ENCODE measurements at places on chromosomes 12 and 14. TPM values are rescaled to one million over a fixed set of nuclear protein-coding genes. Genes with fewer than 3 reads are reported as not detected.

GRCh38 chr12:104010606-104011169, 39.3 kb downstream of the GLT8D2 start:
- DNase-seq, result no peak
- H3K4me3 ChIP-seq, result no peak overlapping the region
- H3K36me3 ChIP-seq, result peaks cover 9% of the 10 kb centered on the region
- no peak overlapping the region for H3K27ac ChIP-seq

GRCh38 chr14:72738161-72738611, 155.7 kb downstream of the DPF3 start:
- H3K27ac ChIP-seq, result no peak overlapping the region
- no peaks in the 10 kb centered on the region for H3K36me3 ChIP-seq
- H3K4me3 ChIP-seq, result no peak overlapping the region
- no peaks in the 10 kb centered on the region for H3K4me1 ChIP-seq

- H3K36me3 ChIP-seq, result peaks cover 11% of the 10 kb centered on the region
- H3K27ac ChIP-seq, result no peak overlapping the region
- no peak for DNase-seq
- no peak overlapping the region for H3K4me3 ChIP-seq
- peaks cover 24% of the 10 kb centered on the region for H3K4me1 ChIP-seq
These were observed 33.0 kb downstream of the FOXN3 start for GRCh38 chr14:89384023-89384422.

DNA sequence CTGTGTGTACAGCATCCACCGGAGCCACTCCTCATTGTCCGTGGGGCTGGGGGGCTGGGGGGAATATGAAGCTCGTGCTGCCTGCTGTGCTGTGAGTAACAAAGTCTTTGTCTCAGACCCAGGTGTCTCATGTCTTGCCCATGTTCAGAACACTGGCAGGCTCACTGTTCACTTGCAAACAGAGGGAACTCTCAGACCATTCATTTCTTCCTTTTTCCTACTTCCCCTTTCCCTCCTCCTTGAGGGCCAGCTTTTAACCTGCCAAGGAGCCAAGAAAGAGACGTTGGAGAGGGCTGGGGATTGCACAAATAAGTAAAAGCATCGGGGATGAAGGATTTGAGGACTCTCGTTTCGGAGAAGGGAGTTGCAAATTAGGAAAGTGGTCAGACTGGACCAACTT, 21.6 kb downstream of the GPR132 start:
- no peak overlapping the region for H3K4me3 ChIP-seq
- H3K36me3 ChIP-seq, result no peaks in the 10 kb centered on the region
- no peak for DNase-seq
- H3K27ac ChIP-seq, result no peak overlapping the region
- peaks cover 7% of the 10 kb centered on the region for H3K4me1 ChIP-seq
- H3K27me3 ChIP-seq, result peaks cover 12% of the 10 kb centered on the region

GRCh38 chr12:117155278-117156060, 34.8 kb downstream of the FBXO21 start:
- peaks cover 9% of the 10 kb centered on the region for H3K4me1 ChIP-seq
- H3K4me3 ChIP-seq, result no peak overlapping the region
- peak; percentile 38 for DNase-seq
- H3K27ac ChIP-seq, result no peak overlapping the region

DNA sequence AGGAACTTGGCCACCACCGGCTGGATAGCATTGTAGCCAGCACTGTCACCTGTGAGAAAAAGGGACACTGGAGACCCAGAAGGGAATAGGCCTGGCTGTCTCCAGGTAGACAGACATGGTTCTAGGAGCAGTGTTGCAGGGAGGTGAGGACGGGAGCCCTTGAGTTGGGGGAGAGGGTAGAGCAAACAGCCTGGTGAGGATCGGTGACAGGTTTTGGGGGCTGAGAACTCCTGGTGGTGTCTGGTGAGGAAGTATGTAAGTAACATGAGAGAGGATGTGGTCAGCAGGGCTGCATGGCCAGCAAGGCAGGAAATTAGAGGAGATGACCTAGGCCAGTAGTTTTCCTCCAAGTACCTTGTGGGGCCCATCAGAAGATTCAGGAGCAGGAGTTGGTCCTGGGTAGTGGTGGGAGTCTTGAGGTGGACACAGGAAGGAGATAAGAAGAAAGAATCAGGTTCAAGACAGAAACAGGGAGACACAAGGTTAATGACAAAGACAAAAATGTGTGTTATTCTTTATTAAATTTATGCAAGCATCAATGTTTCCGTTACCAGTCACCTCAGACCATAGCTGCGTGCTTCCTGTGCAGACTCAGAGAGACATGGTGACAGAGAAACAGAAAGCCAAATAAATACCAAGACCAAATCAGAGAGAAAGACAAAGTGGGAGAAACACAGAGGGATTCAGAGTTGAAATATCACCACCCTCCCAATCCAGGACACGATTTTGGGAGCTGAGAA, at the start of gene ARHGAP9:
ARHGAP9 (minus strand) TSS at position 491 of the 740 bp plus-strand sequence; CDS start at position 31, 460 bp downstream.
- no peaks in the 10 kb centered on the region for H3K36me3 ChIP-seq
- peaks cover 1% of the 10 kb centered on the region for H3K4me1 ChIP-seq
- H3K27me3 ChIP-seq, result peaks cover 81% of the 10 kb centered on the region
- H3K27ac ChIP-seq, result no peak within 1 kb of the TSS

GRCh38 chr12:57085999-57086492, 2.9 kb upstream of the NAB2 start:
- H3K27me3 ChIP-seq, result no peaks in the 10 kb centered on the region
- DNase-seq, result no peak
- peaks cover 49% of the 10 kb centered on the region for H3K4me1 ChIP-seq
- peaks cover 2% of the 10 kb centered on the region for H3K36me3 ChIP-seq
- peak overlapping the region; percentile 90 for H3K4me3 ChIP-seq

DNA sequence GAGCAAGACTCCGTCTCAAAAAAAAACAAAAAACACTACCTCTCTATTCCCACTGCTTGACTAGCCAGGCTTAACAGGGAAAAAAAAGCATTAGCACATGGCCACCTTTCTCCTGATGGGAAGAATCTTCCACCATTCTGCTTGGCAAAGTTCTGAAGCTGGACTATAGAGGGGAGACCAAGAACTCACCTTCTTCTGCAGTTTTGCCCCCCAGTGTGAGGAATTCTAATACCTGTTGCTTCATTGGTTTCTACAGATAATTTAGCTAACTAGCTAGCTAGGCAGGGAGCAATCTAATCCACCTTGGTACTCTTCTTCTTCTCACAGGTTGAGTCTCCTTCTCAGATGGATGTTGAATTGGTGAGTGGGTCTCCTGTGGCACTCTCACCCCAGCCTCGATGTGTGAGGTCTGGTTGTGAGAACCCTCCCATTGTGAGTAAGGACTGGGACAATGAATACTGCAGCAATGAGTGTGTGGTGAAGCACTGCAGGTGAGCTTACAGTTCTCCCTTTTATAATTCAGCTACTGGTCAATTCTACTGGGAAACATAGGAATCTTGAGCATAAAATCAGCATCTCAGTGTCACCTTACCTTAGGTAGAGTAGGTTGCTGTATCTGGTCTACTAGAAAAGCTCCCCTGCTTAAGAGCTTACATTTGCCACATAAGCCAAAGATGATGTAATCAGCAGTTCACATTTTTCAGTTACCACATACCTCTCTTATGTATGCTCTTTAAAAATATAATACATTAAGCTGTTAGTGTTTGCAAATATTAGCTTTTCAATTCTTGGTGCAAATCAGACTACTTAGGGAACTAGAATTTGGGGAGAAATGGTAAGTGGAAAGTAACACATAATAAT, 16.0 kb downstream of the METTL3 start:
- H3K27me3 ChIP-seq, result no peaks in the 10 kb centered on the region
- H3K27ac ChIP-seq, result no peak overlapping the region
- peaks cover 19% of the 10 kb centered on the region for H3K36me3 ChIP-seq
- DNase-seq, result no peak
- peaks cover 7% of the 10 kb centered on the region for H3K4me1 ChIP-seq

DNA sequence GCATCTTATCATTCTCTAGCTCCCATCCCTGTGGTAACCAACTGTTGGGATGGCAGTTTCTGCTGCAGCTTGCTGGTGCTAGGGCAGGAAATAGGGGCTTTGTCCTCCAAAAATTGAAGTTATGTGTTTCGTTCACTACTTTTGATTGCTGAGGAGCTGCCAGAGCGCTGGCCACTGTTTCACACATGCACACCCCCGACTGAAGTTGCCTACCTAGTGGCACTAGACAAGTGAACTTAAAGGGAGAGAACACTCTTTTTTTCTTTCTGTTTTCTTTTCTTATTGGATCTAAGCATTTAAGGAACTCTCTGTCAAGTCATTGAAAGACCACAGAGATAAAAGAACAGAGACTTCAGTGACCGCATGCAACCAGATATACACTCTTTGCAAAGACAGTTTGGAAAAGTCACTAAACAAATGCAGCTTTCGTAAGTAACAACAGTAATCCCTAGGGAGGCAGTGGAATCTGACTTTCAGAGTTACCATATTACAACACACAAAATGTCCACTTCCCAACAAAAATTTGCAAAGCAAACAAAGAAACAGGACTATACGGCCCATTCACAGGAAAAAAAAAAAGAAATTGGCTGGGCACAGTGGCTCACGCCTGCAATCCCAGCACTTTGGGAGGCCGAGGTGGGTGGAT, 12.0 kb downstream of the TFCP2 start:
- no peak overlapping the region for H3K4me3 ChIP-seq
- no peak for DNase-seq
- no peaks in the 10 kb centered on the region for H3K36me3 ChIP-seq
- H3K27ac ChIP-seq, result no peak overlapping the region
- H3K4me1 ChIP-seq, result peaks cover 11% of the 10 kb centered on the region

- H3K4me1 ChIP-seq, result peaks cover 40% of the 10 kb centered on the region
- peaks cover 8% of the 10 kb centered on the region for H3K36me3 ChIP-seq
- no peak for DNase-seq
- no peak overlapping the region for H3K4me3 ChIP-seq
These were observed 82.9 kb downstream of the TSPAN9 start for GRCh38 chr12:3160081-3160480.

DNA sequence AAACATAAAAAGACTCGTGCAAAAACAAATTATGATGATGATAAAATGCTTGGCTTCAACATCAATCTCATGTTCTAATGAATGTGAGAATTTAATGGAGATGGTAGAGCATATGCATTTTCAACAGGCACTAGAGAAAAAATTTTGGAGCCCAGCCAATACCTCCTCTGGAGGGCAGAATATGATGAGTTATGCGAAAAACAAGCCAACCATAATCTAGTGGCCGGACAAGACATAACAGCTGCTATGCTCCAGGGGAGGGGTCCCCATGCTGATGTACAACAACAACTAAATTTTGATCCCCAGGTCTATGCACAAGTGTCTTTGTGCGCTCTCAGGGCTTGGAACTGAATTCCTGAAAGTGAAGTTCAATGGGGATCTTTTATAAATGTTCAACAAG, 1197.5 kb downstream of the LRFN5 start:
- no peak for DNase-seq
- H3K27ac ChIP-seq, result no peak overlapping the region
- no peaks in the 10 kb centered on the region for H3K27me3 ChIP-seq
- no peaks in the 10 kb centered on the region for H3K4me1 ChIP-seq
- no peak overlapping the region for H3K4me3 ChIP-seq
- no peaks in the 10 kb centered on the region for H3K36me3 ChIP-seq

DNA sequence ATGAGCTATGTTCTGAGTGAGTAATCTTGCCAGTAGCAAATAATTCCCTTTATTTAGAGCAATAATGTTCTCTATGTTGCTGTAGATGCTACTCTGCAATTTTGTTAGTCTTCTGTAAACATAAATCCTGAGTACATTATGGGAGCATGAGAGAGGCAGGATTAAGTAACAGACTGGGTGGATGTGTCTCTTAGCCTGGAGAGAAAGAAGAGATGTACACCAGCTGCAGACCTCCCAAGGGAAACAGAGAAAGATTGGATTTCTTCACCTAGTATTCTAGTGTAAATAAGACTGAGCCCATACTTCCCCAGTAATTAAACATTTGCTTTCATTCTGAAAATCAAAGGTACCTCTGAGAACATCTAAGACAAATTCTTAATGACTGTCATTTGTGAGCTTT, 564.0 kb downstream of the TRHDE start:
- no peak overlapping the region for H3K4me3 ChIP-seq
- H3K36me3 ChIP-seq, result no peaks in the 10 kb centered on the region
- no peak overlapping the region for H3K27ac ChIP-seq
- no peaks in the 10 kb centered on the region for H3K27me3 ChIP-seq
- no peak for DNase-seq

GRCh38 chr14:50260511-50260910, 29.1 kb upstream of the SOS2 start:
- H3K4me1 ChIP-seq, result no peaks in the 10 kb centered on the region
- no peak overlapping the region for H3K27ac ChIP-seq
- H3K27me3 ChIP-seq, result no peaks in the 10 kb centered on the region
- DNase-seq, result no peak
- no peaks in the 10 kb centered on the region for H3K36me3 ChIP-seq

DNA sequence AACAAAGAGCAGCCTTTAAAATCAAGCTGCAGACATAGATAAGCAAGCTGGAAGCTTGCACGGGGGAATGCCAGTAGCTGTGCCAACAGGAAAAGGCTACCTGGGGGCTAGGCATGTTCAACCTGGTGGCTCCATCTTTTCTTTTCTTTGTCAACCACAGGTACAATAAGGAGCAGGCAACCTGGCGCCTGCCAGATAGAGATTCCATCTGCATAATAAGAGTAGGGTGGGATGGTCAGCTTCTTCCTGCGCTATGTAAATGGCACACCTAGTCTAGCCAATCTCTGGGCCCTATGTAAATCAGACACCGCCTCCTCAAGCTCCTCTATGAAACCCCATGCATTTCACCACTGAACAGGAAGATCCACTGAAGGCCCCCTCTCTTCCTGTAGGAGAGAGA, 87.4 kb upstream of the PKP2 start:
- no peak overlapping the region for H3K27ac ChIP-seq
- H3K36me3 ChIP-seq, result no peaks in the 10 kb centered on the region
- DNase-seq, result no peak
- H3K27me3 ChIP-seq, result no peaks in the 10 kb centered on the region
- H3K4me3 ChIP-seq, result no peak overlapping the region

The SLC10A1 gene
- total RNA-seq, result not detected

The PZP gene
- total RNA-seq, result not detected

The OTUB2 gene
- total RNA-seq, result 4.8 TPM

The CBX5 gene
- total RNA-seq, result 369 TPM

The MAPK1IP1L gene
- total RNA-seq, result 141 TPM

The OR10AD1 gene
- total RNA-seq, result not detected

The BDKRB1 gene
- total RNA-seq, result not detected

The FGF23 gene
- 0.25 TPM for total RNA-seq

The RFLNA gene
- total RNA-seq, result 2.1 TPM

The TTC6 gene
- total RNA-seq, result 0.40 TPM

The SRSF9 gene
- total RNA-seq, result 361 TPM

The CLBA1 gene
- 12.2 TPM for total RNA-seq

The RIMKLB gene
- total RNA-seq, result 64.2 TPM

The BATF gene
- not detected for total RNA-seq
